ENCODE measurements at places on chromosomes 12 and 14. TPM values are rescaled to one million over a fixed set of nuclear protein-coding genes. Genes with fewer than 3 reads are reported as not detected.

GRCh38 chr12:40464121-40464520 is 228.1 kb upstream of the CNTN1 start:
- DNase-seq = no peak

GRCh38 chr12:98645572-98646067 is 530 bp downstream of the APAF1 start:
- DNase-seq = no peak

CD163 gene
- total RNA-seq = not detected

DNA sequence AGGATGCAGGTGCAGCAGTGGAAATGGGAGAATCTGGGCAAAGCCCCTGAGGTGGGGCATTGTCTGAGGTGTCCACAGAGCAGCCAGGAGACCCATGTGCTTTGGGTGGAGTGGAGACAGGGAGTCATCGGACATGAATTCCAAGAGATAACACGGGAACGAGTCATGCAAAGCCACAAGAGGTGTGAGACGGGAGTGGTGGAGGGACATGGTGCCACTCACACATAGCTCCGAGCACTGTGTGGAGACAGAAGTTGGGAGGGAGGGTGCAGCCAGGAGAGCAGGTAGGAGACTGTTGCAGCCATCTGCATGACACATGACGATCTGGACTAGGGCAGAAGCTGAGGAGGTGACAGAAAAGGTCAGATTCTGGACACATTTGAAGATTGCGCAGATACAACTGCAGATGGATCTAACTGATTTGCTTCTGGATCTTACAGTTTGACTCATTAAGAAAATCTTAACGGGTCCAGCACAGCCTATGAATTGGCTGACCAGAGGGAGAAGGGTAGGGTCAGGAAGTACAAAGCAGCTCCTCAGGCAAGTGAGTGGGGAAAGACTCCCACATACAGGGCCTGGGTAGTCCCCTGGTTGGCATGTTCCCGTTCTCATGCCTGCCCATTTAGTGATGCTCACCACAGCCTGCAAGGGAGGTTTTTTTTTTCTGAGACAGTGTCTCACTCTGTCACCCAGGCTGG is 379.8 kb downstream of the FUT8 start:
- DNase-seq = no peak

GRCh38 chr12:115763982-115764621 is 513.4 kb downstream of the MED13L start:
- DNase-seq = no peak

DNA sequence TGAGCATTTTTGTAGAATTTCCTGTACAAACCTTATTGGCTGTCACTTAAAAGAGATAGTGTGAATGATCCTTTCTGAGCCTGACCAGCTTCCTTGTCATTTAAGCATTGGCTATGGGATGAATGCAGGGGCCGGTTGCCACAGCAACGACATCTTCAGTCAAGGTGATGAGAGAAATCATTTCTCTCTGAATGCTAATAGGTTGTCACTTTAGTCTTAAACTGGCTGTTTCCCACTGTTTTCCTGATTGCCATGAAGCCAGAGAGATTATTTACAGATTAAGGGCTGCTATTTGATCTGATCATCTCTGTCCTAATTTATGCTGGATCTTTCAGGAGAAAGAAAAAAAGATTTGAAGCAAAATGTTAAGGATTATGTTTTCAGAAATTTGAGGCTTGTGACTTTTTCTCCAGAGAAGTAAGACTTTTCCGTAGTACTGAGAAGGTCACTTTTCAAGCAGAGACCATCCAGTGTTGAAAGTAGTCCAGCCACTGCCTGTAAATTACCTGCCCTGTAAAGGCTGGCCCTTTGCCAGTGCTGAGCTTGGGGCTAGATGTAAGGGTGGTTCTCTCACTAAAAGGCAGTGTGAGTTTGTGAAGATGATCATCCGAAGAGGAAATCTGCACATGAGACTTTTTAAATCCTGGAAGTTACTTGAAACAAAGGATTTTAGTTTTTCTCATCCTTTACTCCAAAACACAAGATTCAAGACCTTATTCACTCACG is 235.6 kb downstream of the DACT1 start:
- no peak for DNase-seq

DNA sequence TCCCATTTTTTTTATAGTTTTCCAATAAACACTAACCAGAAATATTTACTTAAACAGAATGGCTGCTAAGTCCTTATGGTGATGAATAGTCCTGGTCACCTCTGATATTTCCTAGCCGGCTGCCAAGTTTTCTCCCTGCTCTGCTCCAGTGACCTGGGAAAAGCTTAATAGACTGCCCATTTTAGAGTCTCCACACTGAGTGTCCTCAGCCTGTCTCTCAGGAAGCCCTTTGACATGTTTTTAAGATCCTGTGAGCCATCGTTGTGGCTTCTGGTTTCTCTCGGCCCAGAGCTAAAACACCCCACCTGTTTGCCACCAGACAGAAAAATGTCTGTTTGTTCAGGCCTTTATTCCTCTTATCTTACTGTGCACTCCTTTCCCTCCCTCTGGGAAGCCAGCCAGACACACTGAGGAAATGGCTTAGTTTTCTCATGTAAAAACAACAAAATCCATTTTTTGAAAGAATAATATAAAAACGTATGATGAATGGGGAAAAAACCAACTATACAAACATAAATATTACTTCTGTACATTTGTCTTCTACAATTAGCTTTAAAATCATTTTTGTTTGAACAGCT is 25.4 kb upstream of the ALDH2 start:
- DNase-seq = no peak

DNA sequence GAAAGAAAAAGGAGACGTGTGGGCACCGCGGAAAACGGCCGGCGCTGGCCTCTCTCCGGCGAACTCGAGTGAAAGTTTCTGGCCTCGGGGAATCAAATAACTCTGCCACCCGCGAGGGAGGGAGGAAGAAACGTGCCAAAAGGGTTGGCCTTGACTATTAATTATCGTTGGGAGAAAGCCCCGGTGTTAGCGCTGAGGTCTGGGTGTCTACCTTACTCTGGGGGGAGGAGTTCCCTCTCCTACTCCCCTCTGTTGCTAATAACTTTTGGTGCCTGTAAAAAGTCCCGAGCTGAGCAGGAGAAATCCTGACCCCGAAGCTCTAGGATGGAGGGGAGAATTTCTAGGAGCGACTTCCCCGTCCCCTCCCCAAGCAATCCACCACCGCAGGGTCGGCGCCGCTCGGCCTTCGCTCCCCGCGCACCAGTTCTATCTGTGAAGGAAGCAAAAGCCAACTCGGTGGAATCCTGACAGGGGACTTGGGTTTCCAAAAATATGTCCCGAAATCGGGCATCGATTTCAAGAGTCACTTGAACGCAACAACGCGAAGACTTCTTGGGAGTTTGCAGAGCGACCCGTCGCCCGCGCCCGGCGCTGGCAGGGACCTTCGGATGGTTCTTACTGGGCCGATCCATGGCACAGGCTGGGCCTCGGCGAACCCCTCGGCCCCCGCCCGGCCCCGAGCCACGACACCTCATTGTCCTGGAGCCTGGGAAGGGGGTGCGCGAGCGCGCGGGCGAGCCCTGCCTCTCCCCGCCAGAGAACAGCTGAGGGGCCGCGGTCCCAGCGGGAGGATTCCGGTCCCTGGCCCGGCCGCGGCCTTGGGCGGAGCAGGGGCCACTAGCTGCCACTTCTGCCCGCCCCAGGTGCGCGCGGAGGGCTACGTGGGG is 1.7 kb downstream of the OTX2 start:
- DNase-seq = no peak

MANSC4 gene
- total RNA-seq = not detected

APPL2 gene
- total RNA-seq = 27.3 TPM

FOXN4 gene
- total RNA-seq = not detected

LYSET gene
- 11.0 TPM for total RNA-seq
